ENCODE measurements at places on chromosomes 1 and 21.

DNA sequence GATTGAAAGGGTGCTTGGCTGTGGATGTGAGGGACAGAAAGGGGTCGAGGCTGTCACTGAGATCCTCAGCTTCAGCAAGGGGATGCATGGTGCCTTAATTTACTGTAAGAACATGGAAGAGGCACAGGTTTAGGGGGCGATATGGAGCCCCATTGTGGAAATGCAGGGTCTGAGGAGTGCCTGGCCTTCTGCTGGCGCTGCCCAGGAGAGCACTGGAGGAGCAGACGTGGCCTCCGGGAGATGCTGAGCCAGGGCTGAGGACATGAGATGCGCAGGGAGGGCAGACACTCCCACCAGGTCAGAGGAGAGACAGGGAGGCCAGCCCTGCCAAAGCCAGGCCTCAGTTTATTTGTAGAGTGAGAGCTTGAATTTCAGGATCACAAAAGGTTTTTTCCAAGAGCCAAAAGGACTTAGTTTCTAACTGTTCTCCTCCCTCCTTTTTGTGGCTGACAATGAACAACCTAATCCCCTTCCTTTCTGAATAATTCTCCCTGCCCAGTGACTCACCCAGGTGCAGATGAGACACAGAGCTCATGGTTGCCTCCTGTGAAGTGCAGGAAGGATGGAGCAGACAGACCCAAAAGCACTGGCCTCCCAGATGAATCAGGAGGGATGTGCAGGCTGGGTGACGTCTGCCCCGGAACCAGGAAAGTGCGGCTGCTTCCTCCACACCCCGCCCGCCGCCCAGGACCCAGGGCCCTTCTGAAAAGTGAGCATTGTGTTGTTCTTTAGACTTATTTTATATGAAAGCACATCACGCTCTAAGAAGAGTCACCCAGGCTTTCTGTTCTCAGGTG lies 73.0 kb upstream of the TMPRSS2 start:
- DNase-seq, result no peak

DNA sequence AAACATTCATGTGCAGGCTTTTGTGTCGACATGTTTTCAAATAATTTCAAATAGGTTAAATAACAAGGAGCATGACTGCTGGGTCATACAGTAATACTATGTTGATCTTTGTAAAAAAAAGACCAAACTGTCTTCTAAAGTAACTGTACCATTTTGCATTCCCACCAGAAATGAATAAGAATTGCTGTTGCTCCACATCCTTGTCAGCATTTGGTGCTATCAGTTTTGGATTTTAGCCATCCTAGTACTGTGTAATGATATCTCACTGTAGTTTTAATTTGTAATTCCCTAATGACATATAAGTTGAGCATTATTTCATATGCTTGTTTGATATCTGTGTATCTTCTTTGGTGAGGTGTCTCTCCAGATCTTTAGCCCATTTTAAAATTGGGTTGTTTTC lies 11.6 kb downstream of the UROD start:
- no peak for DNase-seq

GRCh38 chr21:46500224-46500861 lies 41.7 kb downstream of the DIP2A start:
- DNase-seq, result no peak

DNA sequence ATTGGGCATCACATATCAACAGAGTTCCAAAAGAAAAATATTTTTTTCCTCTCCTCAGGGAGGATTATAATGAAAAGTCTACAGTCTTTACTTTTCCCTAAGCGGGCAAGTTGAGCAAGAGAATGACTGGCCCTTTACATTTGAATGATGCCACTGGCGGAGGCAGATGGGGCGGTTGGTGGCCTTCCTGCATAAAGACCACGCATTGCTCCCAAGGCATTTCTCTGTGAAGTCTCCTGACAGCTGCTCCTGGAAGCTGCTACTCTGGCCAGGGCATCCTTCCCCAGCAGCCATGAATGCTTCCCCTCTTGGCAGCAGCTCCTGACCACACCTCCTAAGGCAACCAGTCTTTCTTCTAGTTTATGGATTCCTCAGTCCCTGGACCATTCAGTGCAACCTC lies 161.1 kb upstream of the RRP15 start:
- no peak for DNase-seq

GRCh38 chr1:164670786-164671185 lies 111.8 kb downstream of the PBX1 start:
- DNase-seq, result no peak

GRCh38 chr1:37174876-37175275 lies 140.6 kb upstream of the GRIK3 start:
- no peak for DNase-seq

DNA sequence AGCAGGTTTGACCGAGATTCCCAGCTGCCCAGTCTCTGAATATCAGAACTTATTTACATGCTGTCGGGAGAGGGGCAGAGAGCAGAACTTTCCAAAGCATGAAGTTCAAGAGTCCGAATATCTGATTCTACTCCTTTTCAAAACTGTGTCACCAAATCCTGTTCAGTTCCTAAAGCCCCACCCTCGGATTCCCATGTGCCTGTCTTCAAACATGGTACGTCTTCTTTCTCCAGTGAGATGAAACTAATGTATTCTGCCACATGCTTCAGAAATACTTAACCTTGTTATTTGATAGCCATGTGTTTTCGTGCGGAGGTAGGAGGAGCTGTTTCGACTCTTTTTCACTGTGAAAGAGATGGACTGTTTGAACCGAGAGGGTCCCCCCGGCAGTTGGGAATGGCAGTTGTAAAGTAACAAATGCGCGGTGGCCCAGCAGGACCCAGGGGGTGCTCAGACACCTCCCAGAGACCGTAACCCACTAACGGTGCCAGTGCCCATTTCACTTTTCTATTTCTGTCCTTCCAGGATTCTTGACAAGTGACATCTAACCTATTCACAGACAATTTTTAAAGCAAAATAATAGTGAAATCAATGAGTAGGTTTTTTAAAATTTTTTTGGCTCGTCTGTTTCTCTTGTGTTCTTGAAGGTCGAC lies 67.2 kb downstream of the ZBTB18 start:
- DNase-seq, result no peak

- no peak for DNase-seq
Observed at GRCh38 chr1:54927472-54928240, 40.7 kb upstream of the DHCR24 start.

- no peak for DNase-seq
Observed at GRCh38 chr1:198678901-198679329, 40.1 kb downstream of the PTPRC start.

DNA sequence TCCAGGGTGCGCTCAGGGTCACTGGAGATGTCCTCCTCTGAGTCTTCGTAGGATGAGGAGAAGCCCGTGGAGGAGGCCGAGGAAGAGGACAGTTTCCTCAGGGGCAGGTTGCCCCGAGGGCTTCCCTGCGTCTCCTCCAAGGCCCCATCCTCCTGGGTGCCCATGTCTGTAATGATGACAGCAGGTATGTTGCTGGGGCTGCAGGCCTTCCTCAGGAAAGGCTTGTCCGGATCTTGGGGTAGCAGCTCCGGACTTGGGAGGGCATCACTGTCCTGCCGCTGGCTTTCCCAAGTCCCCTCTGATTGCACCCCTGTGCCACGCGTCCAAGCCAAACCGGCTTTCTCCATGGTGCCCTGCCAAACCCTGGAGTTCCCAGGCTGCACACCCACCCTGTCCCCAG lies 3.5 kb downstream of the ITPKB start:
- no peak for DNase-seq

GRCh38 chr21:31222142-31222541 lies 121.9 kb downstream of the TIAM1 start:
- no peak for DNase-seq

GRCh38 chr1:198496216-198497143 lies 44.0 kb downstream of the ATP6V1G3 start:
- DNase-seq, result no peak

- DNase-seq, result no peak
Observed at GRCh38 chr1:79524126-79524525, 517.6 kb upstream of the ADGRL4 start.

DNA sequence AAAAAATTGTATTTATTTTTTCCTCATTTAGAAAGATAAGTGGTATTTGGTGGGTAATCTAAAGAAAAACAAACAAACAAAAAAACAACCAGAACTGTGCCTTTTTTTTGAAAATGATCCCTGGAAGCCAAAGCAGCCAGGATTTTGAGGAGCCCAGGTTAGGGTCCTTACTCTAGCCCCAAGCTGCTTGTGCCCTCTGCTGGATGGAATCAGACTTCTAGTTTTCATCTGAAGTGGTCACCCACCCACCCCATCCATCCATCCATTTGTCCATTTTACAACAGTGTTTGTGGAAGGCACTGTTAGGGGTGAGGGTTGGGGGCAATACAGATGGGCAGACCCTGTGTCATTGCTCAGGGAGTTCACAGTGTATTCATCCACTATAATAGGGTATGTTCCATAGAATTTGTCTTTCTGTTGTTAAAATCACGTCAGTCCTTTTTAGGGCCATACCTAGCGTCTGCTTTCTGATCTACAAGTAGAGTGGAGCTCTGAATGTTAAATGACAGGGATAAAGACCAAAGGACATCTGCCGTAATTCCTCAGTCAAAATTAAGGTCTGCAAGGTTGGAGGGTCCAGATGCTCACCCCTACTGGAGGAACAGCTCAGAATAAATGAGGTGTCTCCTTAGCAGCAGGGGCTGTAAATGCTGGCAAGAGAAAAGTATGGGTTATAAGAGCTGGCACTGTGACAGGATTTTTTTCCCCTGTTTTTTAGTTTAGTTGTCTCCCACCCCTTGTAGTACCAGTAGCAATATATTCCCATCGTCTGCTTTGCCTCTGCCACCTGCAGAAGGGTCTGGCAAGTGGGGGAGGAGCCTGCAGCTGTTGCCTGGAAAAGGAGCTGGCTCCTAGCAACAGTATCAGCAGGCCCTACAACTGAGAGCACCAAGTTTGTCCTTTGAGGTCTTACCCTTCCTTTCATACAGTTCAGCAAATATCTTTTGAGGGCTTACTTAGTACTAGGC lies 3.2 kb downstream of the LRRC42 start:
- no peak for DNase-seq

- DNase-seq, result no peak
Observed at GRCh38 chr1:222634180-222635013, 16.5 kb downstream of the MIA3 start.

DNA sequence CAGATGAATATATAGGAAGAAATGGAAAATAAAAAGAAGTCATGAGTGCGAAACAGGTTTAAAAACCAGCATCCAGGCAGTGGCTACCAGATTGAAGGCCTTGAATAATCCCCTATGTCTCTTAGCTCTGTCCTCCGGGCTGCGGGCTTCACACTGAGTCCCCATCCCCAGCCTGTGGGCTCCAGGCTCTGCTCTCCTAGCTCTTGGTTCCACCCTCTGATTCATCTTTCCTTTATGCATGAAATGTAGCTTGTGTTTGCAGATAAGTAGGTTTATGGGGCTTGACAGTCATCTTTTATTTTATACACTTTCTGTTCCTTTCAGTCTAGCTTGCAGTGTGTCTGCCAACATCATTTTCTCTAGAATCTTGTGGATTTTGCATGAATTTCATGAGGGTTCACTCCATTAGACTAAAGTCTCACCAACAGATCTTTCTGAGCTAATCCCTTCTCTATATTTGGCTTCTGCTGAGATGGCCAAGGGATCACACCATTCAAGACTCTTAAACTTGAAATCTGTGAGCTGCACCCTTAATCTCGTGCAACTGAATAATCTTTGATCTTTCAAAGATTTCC lies 174.5 kb downstream of the PLPPR4 start:
- no peak for DNase-seq

DNA sequence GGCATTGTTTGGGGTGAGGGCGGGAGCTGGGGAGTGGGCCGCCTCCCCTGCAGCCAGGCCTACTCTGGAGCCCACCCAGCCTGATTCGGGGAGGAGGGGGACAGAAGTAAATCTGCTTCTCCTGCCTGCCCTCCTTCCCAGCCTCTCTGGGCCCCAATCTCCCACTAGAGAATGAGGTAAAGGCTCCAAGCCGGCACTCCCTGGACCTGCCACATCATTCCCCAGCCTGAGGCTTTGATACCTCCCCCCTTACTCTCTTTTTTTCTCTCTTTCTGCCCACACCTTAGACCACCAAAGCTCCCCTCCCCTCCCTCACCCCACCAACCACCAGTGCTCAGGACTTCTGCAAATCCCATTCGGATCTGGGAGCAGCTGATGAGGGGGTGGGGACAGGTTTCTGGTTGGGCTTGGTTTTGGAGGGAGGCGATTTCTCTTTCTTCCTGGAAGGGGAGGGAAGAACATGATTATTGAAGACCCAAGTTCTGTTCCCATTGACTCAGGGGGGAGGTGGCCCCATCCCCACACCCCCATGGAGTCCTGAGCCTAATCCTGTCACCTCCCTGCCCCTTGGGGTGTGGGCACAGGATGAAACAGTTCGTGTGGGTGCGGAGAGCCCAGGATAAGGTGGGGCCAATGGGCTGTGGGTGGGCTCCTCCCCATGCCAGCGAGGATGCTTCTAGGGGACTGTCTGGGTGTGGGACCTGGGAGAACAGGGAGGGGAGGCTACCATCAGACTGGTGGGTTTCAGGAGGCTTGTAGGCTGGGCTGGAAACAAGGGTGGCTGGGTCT lies 1.3 kb downstream of the MAP7D1 start:
- DNase-seq, result no peak

DNA sequence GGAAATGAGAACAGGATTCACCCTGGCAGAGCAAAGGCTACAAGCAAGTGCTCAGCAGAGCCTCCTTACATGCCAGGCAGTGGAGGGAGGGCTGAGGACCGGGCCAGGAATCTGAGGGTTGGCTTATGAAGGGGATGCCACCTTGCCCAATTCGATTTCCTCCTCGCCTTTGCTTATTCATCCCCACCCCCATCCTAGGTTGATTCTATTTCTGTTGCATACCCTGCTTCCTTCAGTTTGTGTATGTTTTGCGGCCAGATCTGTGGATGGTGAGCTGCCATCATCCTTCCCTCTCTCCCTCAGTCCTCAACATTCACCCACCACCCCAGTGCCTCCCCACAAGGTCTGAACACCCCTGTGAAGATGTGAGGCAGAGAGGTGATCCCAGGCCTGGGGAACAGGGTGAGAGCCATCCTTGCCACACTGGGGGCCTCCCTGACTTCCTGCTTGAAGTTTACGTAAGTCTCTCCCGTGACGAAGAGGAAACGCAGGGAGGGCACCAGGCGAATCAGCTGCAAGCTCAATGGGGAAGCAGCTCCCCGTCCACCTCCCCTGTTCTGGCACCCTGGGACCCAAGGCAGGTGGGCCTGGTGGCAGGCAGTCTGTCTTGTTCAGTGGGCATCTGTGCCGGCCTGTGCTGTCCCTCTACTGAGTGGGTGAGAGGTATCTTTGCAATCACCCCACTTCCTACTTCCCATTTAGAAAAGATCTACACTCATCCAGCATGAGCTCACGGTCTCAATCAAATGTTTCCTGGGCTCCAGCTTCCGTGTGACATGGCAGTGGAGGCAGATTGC lies 50.6 kb upstream of the CNTN2 start:
- no peak for DNase-seq

DNA sequence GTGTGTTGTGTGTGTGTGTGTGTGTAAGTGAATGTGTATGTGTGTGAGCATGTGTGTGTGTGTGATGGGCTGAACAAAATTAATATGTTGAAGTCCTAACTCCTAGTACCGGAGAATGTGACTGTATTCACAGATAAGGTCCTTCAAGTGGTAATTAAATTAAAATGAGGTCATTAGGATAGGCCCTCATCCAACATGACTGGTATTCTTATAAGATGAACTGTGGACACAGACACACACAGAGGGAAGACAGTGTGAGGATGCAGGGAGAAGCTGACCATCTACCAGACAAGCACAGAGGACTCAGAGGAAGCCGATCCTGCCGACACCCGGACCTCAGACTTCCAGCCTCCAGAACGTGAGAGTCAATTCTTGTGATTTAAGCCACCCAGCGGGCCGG lies 91.2 kb upstream of the PGBD5 start:
- no peak for DNase-seq

- DNase-seq, result peak; percentile 73
Observed at GRCh38 chr1:244835276-244836134, at the start of gene COX20. Gene COX20, plus strand, starts transcription at chr1:244835658. Its CDS starts 57 bp downstream, at chr1:244835715.

- no peak for DNase-seq
Observed at GRCh38 chr1:76219366-76219818, 144.8 kb downstream of the ST6GALNAC3 start.

Data from stimulated activated CD8-positive, alpha-beta memory T cell treated with anti-CD3 and anti-CD28 coated beads, Interleukin-7, amount 100 ng/mL, for 1 hour (primary cell).